ENCODE measurements at places on chromosomes 16 and 17. TPM values are rescaled to one million over a fixed set of nuclear protein-coding genes. Genes with fewer than 3 reads are reported as not detected.

GRCh38 chr16:17227278-17227677 lies 243.5 kb downstream of the XYLT1 start:
- no peak for DNase-seq

DNA sequence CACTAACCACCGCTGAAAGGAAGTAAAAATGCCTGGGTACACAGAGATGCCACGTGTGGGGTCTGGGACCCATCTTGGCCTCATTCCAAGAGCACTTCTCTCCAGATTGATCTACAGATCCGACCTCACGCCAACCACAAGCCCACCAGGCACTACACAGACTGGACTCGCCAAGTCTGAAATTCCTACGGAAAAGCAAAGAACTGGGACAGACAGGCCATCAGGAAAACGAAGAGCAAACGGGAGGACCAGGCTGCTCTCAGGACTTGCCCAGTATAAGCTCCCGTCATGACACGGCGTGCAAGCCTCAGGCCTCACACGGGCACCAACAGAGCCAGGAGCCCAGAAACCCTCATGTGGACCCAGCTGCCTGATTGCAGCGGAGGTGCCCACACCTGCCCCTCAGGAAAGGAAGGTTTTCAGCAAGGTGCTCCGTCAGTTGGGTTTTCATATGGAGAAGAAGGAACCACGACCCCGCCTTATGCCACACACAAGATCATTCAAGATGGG lies 20.1 kb upstream of the C16orf95 start:
- peak; percentile 93 for DNase-seq

- DNase-seq: peak; percentile 58
Observed at GRCh38 chr16:81315271-81316175, 761 bp downstream of the GAN start.

The C17orf78 gene
- total RNA-seq: not detected

DNA sequence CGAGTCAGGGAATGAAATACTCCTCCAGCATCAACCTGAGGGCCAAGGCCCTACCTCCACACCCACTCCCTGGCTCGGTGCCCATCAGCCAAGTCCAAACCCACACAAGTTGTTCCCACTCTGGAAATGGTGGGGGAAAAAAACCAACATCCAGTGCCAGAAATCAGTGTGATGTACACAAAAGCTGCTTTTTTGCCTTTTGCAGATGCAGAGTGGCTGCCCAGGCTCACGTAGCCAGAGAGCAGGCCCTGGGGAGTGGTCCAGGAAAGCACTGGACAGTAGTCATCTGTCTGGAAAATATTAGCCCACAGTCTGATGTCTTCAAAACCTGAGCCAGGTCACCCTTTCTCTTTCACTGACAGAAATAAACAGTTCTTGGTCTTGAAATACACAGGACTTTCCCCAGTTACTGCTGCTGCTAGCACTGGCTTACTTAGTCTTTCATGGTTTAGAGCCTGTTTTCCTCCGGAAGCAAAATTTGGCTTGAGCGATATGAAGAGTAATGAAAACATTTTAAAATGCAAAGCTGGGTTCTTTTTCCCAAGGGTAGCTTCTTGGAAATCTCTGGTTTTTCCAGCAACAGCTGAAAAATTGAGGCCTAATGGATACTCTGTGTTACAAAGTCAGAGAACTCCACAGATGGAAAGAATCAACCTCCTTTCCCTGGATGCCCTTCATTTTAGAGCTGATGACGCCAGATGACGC lies 18.2 kb upstream of the NOS2 start:
- DNase-seq: no peak

The SNN gene
- 11.5 TPM for total RNA-seq

DNA sequence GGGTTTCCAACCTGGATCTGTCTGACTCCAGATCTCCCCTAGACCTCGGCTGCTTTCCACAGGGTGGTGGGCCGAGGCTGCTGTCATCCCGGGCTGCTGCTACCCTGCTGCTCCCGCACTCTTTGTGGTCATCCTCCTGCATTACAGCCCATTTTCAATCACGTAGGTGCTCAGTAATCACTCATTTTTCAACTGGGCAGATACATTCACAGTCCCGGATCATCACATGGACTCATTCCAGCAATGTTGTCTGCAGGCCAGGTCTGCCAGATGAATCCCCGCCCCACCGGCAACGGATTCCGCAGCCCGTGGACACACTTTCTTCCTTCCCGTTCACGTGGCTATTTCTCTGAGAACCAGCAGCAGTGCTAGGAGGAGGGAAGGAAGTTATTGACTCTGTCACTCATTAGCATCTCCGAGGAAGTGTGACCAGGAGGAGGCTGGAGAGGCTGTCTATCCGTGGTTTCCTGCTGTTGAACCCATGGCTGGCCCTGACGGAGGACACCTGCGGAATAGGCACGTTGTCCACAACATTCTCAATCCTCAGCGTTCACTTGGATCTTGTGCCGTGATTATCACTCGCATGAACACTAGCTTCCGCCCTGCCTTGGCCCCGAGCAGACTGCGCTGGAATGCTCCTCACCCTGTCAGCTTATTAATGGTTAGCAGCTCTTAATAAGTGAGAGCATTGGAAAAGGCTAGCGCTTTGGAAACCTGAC lies 14.7 kb upstream of the ZCCHC14 start:
- no peak for DNase-seq

DNA sequence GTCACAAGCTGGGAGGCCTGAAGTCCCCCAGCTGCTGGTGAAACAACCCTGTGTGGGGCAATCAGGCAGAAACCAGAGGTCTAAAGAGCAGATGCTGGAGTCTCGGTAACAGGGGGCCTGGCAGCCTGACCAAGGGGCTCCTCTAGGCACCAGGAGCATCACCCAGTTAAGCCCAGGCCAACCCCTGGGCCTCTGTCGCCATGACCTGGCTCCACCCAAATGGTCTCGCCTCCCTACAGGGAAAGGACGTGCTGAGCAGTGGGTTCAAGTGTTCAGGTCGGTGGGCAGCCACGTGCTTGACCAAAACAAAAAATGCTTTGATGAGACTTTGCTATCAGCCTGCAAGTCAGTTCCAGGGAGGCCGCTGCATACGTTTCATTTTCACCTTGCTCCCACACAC lies 240.3 kb downstream of the ZNF423 start:
- DNase-seq: peak; percentile 28

GRCh38 chr16:10265770-10266615 lies 83.8 kb upstream of the GRIN2A start:
- no peak for DNase-seq

- no peak for DNase-seq
Observed at GRCh38 chr17:44152875-44153274, 11.1 kb downstream of the HROB start.

- no peak for DNase-seq
Observed at GRCh38 chr16:89417352-89417751, 73.0 kb downstream of the ANKRD11 start.

GRCh38 chr16:84344781-84345180 lies 23.6 kb upstream of the ATP2C2 start:
- no peak for DNase-seq

The TEX19 gene
- 0.34 TPM for total RNA-seq

The KRTAP9-8 gene
- not detected for total RNA-seq

DNA sequence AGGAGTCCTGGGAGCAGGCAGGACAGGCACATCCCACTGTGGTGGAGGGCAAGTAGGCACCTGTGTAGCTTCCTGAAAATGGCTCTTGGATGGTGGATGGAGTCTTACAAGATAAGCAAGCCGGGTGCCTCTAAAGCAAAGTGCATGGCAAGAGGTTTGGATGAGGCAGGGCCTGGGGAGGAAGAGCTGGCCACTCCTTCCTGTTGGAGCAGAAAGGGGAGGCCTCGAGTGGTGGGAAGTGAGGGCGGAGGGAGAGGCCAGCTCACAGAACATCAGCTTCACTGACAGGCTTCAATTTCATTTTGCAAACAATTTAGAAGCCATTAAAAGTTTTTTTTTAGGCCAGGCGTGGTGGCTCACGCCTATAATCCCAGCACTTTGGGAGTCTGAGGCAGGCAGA lies 31.0 kb downstream of the CD300A start:
- no peak for DNase-seq

The CSH2 gene
- total RNA-seq: not detected

The CCT6B gene
- 1.9 TPM for total RNA-seq

DNA sequence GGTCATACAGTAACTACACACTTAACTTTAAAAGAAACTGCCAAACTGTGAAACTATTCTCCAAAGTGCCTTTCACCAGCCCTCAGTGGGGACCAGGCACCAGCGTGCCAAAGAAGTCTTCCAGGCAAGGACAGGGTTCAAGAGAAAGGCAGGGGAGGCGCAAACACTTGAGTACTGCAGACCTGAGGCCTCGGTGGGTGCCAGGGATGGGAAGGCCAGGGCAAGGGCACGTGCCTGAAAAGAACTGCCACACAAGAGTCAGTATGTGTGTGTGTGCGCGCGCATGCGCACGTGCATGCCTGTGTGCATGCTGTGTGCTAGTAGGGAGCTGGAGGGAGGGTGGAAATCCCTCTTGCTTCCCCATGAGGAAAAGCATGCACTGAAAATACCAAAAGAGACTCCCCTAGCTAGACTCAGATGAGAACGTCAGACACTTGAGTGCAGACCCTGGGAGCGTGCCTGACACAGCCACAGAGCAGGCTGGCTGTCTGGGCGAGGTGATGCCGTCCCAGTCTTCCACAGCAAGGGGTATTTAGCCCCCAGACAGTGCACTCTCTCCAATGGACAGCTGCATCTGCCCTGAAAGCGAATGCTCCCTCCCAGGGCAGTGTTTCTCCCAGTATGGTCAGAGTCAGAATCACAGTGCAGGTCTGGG lies 40.1 kb upstream of the GSG1L start:
- no peak for DNase-seq

DNA sequence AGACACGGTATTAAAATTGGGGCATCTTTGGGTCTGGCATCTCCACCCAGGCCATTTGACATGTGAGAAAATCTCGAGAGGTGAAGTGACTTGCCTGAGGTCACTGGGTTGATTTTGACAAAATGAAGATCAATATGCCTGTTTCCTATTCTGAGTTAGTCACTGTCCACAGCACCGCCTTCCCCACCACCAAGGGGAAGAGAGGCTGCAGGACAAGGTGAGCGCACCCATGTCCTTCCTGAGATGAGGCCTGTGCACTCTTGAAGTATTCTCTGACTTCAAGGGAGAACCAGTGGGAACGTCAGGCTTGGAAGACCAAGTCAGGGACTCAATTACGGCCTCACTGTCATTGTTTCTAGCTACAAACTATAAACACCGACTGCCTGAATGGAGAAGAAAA lies 49.9 kb upstream of the WSB1 start:
- no peak for DNase-seq

DNA sequence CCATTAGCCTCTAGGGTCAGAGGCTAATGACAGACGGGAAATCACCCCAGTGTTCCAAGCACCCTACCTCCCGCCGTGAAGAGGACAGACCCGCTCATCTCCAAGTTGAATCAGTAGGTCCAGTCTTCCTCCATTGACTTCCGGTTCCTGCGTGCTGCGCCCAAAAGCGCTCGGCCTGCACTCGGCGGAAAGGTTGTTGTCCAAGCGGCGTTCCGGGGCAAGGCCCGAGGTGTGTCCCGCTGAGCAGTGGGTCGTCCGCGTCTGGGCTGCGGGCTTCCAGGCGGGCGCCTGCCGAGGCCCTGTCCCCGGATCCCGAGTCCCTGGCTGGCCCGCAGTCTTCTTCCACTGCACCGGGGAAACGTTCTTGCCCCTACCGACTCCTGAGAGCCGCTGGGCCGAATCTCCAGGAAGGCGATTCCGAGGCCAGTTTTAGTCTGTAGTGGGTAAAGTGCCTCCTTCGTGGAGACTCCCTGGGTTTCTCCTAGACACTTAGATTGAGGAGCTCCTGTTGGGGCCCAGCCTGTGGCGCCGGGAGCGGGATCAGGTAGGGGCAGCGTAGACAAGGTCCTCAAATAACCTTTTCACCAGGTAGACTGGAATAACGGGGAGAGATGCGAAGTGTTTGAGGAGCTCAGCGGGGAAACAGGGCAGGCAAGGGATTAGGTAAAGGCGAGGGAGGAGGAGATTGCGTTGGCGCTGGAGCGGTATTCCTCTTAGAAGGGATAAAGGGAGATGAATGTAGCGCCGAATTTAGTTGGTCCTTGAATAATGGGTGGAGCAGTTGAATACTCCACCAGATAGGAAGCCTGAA lies at the start of gene TEFM:
TEFM (minus strand) TSS at position 138 of the 811 bp plus-strand sequence; CDS start at position 98, 40 bp downstream.
- DNase-seq: peak; percentile 88

GRCh38 chr17:74276541-74277009 lies 2.5 kb downstream of the DNAI2 start:
- no peak for DNase-seq

The SOX8 gene
- total RNA-seq: 3.1 TPM

DNA sequence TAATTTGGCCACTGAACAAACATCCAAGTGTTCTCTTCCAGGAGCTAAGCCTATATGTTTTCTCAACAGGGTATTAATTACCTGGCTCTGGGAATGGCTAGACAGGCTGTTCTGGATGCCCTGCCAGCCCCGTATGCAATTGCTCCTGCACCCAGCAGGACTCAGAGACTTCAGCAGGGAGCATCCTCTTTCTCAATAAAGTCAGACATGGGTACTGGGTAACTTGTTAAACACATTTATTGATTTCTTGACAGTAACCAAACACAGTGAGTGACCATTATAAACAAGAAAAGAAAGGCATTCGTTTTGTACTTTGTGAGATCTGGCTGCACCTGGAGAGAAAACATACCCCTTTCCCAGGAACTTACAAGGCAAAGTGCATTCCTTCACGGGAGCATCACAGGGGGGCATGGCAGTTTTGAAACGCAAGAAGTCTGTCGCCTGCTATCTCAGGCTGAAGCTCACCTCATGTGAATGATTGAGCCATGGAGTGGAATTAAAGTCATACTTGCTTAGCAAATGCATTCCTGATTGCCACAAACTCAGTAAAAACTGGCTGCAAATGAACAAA lies 369.8 kb downstream of the UTP18 start:
- DNase-seq: no peak

DNA sequence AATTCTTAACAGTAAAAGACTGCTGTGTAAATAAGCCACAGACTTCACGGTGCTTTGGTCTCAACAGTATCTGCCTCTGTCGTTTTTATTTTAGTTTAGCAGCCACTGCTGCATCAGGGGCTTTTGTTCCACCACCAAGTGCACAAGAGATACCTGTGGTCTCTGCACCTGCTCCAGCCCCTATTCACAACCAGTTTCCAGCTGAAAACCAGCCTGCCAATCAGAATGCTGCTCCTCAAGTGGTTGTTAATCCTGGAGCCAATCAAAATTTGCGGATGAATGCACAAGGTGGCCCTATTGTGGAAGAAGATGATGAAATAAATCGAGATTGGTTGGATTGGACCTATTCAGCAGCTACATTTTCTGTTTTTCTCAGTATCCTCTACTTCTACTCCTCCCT lies 7.9 kb downstream of the HERPUD1 start:
- DNase-seq: no peak

GRCh38 chr17:6352801-6353560 lies 81.9 kb downstream of the AIPL1 start:
- DNase-seq: no peak

The FOXJ1 gene
- total RNA-seq: not detected

DNA sequence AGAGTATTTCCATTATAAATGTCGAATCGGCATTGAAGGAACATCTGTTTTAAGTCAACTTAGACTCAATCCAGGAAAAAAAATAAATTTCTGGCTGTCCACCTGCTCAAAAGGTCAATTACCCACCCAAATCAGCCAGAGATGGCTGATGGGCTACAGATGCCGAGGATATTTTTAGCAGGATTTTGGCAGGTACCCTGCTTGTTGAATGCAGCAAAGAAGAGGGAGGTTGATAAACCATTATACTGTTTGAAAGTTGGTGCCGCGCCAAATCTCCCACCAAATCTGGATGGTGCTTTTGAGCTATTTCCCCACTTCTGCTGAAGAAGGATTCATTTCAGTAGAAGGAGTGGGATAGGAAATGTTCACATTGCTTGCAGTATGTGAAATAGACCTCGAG lies 537.7 kb downstream of the MAF start:
- DNase-seq: no peak

GRCh38 chr16:55324285-55325079 lies 479 bp downstream of the IRX6 start:
- DNase-seq: no peak

The HOXB4 gene
- total RNA-seq: 1.2 TPM

Data from SJSA1 (cell line).